ENCODE measurements at places on chromosomes 13 and 19.
A peak's percentile ranks its signal among the peaks of the same experiment; 100 is the strongest.

- DNase-seq: no peak
Measured at GRCh38 chr13:99199541-99200431, 868 bp upstream of the UBAC2 start.

GRCh38 chr19:44777715-44778347 lies at the start of gene CBLC:
TSS of gene CBLC (plus strand) at chr19:44777890. CDS start at chr19:44777932, 42 bp downstream.
- peak; percentile 97 for DNase-seq

DNA sequence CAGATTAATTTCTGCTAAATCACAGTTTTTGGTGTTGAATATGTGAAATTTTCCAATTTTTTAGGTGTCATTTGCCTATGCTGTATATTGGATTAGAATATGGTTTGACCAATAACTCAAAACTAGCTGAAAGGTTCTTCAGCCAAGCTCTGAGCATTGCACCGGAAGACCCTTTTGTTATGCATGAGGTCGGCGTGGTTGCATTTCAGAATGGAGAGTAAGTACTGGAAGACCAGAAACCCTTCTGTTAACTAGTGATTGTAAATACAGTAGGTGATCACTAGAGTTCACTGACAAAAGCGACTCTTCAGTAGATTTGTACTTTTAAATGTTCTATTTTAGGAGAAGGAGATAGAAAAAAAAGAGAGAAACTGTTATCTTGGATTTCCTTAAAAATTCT lies 22.3 kb downstream of the CDC16 start:
- no peak for DNase-seq

DNA sequence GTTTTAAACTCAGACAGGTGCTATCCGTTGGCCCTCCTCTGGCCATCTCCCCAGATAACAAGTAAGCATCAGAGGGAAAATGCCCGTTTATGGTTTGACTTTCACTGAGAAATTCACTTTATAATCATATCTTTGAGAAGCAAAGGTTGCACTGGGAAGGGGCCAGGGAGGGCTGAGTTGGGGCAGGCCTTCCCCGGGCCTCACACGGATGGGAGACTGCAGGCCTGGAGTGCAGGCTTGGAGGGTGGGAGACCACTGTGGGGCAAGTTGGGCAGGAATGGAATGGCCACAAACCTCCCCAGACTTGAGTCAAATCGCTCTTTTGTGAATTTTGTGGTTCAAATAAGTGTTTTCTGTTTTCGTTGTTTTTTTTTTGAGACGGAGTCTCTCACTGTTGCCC lies 451.7 kb downstream of the TSHZ3 start:
- no peak for DNase-seq

DNA sequence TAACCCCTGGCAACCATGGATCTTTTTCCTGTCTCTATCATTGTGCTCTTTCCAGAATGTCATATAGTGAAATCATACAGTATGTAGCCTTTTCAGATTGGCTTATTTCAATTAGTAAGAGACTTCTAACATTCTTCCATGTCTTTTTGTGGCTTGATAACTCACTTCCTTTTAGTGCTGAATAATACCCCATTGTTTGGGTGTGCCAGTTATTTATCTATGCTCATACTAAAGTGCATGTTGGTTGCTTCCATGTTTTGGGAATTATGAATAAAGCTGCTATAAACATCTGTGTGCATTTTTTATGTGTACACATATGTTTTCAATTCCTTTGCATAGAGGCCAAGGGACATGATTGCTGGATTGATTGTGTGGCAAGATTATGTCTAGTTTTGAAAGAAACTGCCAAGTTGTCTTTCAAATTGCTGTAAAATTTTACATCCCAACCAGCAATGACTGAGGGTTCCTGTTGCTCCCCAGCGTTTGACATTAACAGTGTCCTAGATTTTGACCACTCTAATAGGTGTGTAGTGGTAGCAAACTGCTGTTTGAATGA lies 358.9 kb downstream of the ITGBL1 start:
- no peak for DNase-seq

DNA sequence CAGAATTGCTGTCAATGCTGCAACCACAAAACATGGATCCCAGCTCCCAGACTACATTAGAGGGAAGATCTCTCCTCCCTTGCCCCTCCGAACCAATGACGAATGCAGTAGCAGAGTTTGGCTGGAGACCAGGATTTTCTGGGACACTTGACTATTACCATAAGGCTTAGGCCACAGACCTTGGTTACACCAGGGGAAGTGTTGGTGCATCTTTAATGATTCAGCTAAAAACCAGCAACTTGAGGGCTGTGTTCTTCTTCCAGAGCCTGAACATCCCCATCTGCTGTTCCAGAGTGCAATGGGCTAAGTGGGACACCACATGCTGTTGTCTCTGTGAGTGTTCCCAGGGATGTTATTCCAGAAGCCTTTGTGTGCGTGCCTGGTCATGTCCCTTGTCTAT lies 528.2 kb downstream of the LMO7 start:
- DNase-seq: no peak

All from Caco-2 (cell line).